CD14-positive monocyte (primary cell): ENCODE measurements at places on chromosomes 7 and 10.

GRCh38 chr10:33039181-33039580, 81.2 kb upstream of the ITGB1 start:
- no peak for DNase-seq

DNA sequence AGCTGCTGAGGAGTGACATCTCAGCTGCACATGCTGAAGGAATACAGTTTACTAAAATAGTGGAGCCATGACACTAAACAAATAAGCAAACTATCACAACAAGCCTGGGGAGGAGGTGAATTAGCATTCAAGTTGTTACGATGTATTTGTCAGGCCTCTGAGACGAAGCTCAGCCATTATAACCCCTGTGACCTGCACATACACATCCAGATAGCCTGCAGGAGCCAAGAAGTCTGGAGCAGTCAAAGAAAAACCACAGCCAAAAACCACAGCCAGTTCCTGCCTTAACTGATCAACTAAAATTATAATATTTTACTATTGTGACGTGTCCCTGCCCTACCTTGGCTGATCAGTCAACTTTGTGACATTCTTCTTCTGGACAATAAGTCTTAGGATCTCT, 68.6 kb downstream of the NSUN6 start:
- no peak for DNase-seq

DNA sequence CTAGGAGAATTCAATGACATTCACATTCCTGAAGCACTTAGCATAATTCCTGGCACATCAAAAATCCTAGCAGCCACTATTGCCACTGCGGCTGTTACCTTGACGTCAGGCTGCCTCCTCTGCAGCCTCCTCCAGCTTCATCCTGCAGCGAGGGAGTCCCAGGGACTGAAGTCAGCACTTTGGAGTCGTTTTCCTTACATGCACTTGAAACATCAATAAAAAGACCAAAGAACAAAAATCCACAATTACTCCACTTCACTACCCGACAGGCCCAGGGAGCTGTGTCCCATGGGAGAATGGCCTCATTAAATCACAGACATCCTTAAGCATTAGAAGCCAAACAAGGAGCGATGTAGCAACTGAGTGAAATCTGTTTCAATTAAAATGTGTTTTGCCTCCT, 48.6 kb upstream of the NANOS1 start:
- DNase-seq, result no peak

DNA sequence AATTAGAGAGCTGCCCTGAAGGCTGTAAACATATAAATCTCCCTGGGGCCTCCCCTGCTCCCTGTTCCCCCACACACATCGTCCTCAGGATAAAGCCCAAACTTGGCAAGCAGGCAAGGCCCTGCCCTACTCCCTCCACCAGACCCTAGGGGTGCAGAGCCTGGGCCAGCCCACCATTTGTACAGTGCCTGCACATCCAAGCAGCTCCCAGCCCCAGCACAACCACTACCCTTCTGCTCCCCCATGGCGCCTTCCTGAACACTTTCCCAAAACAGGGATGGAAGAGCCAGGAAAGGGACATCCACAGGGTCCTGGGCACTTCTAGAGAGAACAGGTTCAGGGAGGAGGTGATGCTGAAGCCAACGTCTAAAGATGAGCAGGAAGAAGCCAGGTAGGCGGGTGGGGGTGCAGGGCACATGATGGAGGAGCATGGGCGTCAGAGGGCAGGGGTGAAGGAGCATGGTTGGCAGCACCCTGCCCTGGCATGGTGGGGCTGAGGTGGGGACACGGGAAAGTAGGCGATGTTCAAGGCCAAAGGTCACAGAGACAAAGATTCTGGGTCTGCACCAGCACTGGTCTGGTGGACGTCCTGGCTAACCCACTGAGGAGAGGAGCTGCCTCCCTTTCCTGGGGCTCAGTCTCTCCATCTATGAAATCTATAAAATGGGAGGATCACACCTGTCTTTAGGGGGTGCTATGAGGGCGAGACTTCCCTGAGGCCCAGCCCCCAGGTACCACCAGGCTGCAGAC, 140.6 kb downstream of the ARHGAP22 start:
- no peak for DNase-seq

GRCh38 chr10:23886355-23886754, 322.6 kb upstream of the KIAA1217 start:
- DNase-seq, result no peak

DNA sequence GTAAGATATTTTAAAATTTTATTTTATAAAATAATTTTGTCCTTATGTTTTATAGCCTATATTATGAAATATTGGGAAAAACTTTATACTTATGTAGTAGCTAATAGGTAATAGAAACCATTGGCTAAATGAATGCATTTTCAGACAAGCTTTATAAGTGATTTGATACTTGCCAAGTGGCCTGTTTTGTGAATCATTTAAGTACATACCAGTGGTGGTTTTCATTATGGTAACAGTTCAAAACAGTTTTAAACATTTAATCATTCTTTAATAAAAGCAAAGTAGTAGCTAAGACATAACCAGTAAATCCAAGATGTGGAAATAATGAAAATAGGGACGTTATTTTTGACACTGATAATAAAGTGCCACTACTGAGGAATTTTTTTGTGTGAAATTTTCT, 182.2 kb downstream of the PHF14 start:
- DNase-seq, result no peak

GRCh38 chr7:131325179-131325840, 2.4 kb upstream of the MKLN1 start:
- DNase-seq, result peak; percentile 16

DNA sequence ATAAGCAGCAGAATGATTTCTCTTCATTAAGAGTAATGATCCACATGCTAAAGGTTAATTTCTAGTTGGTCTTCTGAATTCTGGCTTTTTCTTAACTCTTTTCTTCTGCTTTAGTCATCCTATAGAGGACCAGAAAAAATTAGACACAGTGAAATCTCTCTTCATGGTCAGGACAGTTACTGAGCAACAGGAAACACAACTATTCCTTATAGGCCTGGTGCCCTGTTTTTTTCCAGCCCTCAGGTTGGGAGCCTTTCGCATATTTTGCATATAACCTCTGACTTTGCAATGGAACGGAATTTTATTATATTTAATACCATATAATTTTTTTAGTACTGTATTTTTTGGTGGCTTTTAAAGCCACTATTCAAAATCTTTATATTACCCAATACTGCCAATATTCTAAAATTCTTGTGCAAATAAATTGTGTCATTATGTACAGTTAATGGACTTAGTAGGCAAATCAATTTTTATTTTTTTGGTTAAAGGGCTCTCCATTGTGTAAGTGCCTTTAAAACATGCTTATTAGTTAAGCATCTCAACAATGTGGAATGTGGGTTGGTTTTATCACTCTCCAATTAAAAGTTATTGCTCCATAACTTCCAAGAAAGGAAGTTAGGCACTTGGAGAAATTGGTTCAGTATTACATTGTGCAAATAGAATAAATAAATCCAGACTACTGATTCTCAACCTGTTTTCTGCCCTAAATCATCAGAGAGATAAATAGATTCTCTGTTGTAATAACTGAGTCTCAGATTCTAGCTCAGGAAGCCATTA, 22.5 kb downstream of the ARL4A start:
- DNase-seq, result no peak

GRCh38 chr7:137682596-137682995, 164.2 kb downstream of the DGKI start:
- no peak for DNase-seq

DNA sequence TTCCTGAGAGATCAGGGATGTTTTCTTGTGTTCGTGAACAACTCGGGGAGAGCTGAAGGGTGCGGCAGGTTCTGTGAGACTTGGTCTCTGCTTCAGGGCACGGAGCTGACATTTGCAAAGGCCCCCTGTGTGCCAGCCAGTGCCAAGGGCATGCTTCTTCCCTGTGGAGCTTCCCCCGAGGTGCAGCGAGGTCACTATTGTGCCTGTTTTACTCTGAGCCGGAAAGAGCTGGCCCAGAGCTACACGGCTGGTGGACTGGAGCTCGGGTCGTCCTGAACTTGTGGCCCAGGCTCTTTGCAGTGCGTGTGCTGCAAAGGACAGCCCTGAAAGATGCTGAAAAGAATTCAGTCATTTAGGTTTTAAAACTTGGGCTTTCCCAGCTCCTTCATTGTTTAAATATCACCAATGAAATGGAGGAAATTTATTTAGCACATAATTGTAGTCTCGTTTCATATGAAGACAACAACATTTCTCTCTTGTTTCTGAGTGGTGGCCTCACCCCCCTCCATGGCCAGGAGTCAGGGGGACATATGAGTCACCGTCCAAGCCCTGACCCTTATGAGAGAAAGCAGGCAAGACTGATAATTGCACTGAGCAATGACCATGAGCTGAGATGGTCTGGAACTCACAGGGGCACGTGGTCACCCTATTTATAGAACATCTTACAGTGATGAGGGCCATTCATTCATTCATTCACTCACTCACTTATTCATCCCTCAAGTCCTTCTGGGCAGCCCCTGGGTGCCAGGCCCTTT, 102.6 kb downstream of the PTPRE start:
- DNase-seq, result no peak

GRCh38 chr7:117165656-117166055, 157.2 kb downstream of the WNT2 start:
- DNase-seq, result no peak
